T-helper 17 cell (primary cell): ENCODE measurements at places on chromosomes 5 and 9. TPM values are rescaled to one million over a fixed set of nuclear protein-coding genes. Genes with fewer than 3 reads are reported as not detected.

TMEM174 gene
- not detected for total RNA-seq

IGIP gene
- total RNA-seq: 3.7 TPM

CLIC3 gene
- total RNA-seq: 1.9 TPM

WNK2 gene
- total RNA-seq: not detected

SURF1 gene
- total RNA-seq: 34.9 TPM

ANXA2R gene
- 44.0 TPM for total RNA-seq

FAT2 gene
- total RNA-seq: not detected

BARX1 gene
- total RNA-seq: not detected

FAM153A gene
- total RNA-seq: 63.9 TPM

BAAT gene
- total RNA-seq: not detected

CDC25C gene
- total RNA-seq: not detected

FOXD4 gene
- not detected for total RNA-seq

PIP5KL1 gene
- 2.1 TPM for total RNA-seq

KCTD16 gene
- total RNA-seq: not detected

DROSHA gene
- total RNA-seq: 45.6 TPM

STPG3 gene
- not detected for total RNA-seq

RNF180 gene
- not detected for total RNA-seq
